Activated CD4-positive, CD25-positive, alpha-beta regulatory T cell (primary cell): ENCODE measurements at places on chromosomes 13 and 19.

GRCh38 chr13:98313922-98314292 lies 136.8 kb upstream of the RNF113B start:
- DNase-seq: no peak

- no peak for DNase-seq
Measured at GRCh38 chr13:112347986-112348385, 28.2 kb upstream of the SPACA7 start.

GRCh38 chr19:50796128-50796633 lies 6.0 kb downstream of the ACP4 start:
- DNase-seq: no peak

GRCh38 chr19:35993923-35994598 lies 927 bp upstream of the SDHAF1 start:
- DNase-seq: no peak

DNA sequence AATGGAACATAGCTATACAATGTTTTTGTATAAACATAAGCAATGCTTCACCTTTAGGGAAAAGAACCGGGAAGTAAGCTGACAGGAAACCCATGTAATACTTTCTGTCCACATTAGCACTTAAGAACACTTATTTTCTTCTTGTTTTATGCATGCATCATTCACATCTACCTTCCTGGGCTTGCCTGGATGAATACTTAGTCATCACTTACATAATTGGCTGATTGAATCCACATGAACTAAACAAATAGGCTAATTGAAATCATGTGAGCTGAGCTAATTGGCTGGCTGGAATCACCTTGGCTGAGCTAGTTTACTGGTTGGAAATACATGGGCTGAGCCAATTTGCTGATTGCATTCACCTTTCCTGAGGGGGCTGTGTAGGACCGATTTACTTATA lies 78.8 kb downstream of the ZNF726 start:
- DNase-seq: no peak

GRCh38 chr13:112923962-112924361 lies 45.1 kb upstream of the MCF2L start:
- DNase-seq: no peak
